ENCODE measurements at places on chromosomes 6 and 20.
A peak's percentile ranks its signal among the peaks of the same experiment; 100 is the strongest.

DNA sequence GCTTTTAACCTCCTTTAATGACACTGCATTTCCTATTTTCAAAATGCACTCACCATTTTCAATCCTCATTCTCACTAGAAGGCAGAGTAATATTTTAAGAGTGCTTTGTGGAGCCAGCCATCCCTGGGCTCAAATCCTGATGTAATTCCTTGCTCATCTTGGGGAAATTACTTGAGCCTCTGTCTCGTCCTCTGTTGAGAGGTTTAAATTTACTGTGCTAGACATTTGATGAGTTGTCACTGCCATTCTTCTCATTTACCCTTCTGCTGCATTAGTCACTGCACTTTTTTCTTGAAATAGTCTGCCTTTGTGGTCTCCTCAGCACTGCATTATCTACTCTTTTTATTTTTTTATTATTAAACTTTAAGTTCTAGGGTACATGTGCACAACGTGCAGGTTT lies 150.0 kb upstream of the HDDC2 start:
- DNase-seq, result no peak

- DNase-seq, result no peak
These were observed 100.0 kb downstream of the SLC35B3 start for GRCh38 chr6:8335381-8335780.

- DNase-seq, result no peak
These were observed 4.0 kb downstream of the DSP start for GRCh38 chr6:7545316-7546019.

DNA sequence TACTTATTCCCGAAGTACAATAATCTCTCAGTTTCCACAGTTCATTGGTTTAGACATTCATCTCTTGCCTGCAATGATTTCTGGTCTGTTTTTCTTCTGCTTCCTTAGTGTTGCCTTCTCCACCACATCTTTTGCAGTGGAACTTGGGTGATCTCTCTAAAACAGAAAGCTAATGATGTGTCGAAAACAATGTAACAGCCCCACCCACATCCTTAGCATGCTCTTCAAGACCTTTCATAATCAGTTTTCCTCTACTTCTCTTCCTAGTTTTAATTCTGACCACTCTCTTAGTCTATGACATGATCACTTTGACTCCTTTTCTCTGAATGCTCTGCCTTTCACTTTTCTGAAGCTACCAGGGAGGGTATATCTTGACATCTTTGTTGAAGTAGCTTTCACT lies 1007.9 kb upstream of the CITED2 start:
- DNase-seq, result no peak

GRCh38 chr6:18485660-18486435 lies 98.7 kb downstream of the RNF144B start:
- no peak for DNase-seq

GRCh38 chr6:170056278-170056711 lies 234.6 kb downstream of the DLL1 start:
- DNase-seq, result no peak

DNA sequence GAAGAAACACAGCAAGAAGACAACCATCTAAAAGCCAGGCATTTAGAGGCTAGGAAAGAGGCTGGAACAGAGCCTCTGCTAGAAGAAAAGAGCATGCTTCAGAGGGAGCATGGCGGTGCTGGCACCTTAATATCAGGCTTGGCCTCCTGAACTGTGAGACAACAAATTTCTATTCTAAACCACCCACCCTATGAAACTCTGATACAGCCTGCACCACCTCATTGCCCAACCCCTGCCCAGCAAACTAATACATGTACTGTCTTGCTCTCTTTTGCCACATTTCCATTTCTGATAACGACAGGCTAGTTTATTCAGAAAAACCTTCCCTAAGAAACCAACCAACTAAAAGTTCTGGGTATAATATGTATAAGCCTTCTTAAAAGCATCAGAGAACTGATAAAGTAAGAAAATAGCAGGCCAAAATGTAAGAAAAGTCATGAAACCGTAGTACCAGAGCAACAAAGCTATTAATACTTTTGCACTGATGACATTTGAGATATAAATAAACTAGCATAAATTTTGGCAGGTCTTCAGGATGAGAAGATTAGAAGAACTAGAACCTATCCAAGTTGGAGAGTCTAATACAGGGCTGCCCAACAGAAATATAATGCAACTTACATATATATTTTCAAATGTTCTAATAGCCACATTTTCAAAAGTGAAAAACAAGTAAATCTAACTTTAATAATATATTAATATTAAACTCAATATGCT lies 184.7 kb upstream of the HSF2 start:
- no peak for DNase-seq

DNA sequence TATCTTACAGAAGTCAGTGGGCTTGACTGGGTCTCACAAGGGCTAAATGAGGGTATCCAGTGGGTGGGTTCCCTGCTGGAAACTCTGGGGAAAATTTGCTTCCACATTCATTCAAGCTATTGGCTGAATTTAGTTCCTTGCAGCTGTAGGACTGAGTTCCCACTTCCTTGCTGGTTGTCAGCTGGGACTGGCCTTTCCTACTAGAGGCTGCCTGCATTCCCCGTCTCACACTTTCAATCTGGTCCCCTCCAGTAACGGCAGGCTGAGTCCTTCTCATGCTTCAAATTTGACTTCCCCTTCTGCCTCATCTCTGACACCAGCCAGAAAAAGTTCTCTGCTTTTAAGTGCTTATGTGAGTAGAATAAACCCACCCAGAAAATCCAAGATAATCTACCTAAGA lies 4.4 kb downstream of the CSNK2A1 start:
- no peak for DNase-seq

- DNase-seq, result peak; percentile 24
These were observed 529.3 kb downstream of the QKI start for GRCh38 chr6:163943607-163944385.

GRCh38 chr6:70113171-70113570 lies 189.7 kb downstream of the COL9A1 start:
- DNase-seq, result no peak

GRCh38 chr20:43123180-43123579 lies 66.5 kb downstream of the PTPRT start:
- DNase-seq, result no peak
